CD8-positive, alpha-beta memory T cell (primary cell): ENCODE measurements at places on chromosomes 3 and 15. TPM values are rescaled to one million over a fixed set of nuclear protein-coding genes. Genes with fewer than 3 reads are reported as not detected.
A peak's percentile ranks its signal among the peaks of the same experiment; 100 is the strongest.

GRCh38 chr3:42497009-42497731 is 5.3 kb upstream of the VIPR1 start:
- no peak for DNase-seq

DNA sequence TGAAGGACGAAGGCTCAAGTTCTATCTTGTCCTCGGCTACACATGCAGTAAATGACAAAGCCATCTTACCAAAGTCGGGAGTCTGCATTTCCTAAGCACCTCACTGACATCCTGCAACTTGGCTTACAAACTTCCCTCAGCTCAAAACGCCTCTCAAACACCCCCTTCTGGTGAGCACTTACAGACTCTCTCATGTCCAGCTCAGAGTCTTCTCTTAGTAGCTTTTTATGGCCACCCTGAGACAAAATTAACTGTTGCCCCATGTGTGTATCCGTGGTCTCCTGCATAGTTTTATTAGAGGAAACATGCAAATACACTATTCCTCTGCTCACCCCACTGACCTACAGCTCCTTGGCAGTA is 819.7 kb downstream of the FHIT start:
- DNase-seq, result no peak

DNA sequence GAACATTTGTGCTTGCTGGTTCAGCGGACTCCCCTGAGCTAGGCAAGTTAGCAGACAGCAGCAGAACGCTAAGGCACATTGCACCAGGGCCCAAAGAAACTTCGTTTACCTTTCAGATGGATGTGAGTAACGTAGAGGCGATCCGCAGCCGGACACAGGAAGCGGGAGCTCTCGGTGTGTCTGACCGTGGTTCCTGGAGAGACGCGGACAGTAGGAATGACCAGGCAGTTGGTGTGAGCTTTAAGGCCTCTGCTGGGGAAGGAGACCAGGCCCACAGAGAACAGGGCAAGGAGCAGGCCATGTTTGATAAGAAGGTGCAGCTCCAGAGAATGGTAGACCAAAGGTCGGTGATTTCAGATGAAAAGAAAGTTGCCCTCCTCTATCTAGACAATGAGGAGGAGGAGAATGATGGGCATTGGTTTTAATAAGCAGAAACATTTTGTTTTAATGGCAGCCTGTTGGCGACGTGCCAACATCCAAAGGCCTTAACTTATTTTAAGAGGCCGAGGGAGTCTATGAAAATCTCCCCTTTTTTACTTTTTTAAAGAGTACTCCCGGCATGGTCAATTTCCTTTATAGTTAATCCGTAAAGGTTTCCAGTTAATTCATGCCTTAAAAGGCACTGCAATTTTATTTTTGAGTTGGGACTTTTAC is 27.9 kb downstream of the SYNM start:
- no peak for DNase-seq

- DNase-seq, result peak; percentile 42
These were observed 23.7 kb downstream of the CFAP92 start for GRCh38 chr3:128969993-128970739.

- no peak for DNase-seq
These were observed 260.2 kb upstream of the NAALADL2 start for GRCh38 chr3:174598885-174599439.

DNA sequence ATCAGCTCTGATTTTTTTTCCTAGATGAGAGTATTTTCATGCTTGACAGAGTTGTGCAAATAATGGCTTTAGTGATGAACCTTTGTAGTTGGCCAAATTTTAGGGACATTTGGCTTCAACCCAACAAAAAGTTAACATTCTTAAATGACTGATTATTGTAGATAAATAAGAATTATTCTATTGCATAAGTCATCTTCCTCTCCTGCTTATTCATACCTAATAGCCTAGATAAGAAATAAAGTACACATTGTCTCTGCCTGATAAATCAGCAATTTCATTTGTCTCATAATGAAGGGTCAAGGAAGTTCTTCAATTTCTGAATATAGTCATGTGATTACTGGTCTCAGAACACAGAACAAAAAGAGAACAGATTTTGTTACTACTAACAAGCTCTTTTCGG is 428.9 kb upstream of the IL12A start:
- DNase-seq, result no peak

GRCh38 chr3:46299608-46300460 is 54.1 kb upstream of the CCR2 start:
- DNase-seq, result no peak

GRCh38 chr3:57062101-57062631 is 1.7 kb downstream of the SPATA12 start:
- DNase-seq, result no peak

GRCh38 chr3:195207056-195207455 is 63.9 kb downstream of the XXYLT1 start:
- no peak for DNase-seq

DNA sequence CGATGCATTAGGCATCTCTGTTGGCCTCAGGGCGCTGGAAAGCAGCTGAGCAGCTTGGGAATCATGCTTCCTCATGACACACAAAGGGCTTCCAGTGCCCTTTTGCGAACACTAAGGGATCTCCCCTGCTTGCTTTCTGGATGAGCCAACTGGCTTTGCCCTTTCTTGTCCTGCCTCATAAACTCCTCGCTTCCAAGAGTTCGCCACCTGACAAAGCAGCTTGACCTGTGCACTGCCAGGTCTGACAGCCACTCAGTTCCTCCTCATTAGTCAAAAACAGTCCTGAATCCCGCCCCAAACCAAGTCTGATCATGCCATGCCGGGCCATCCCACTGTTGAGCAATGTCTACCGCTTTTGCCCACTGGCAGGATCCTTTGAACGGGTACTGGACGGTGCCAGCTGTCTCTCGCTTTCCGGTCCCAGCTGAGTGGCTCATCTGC is 265.4 kb upstream of the LYSMD4 start:
- DNase-seq, result no peak

DNA sequence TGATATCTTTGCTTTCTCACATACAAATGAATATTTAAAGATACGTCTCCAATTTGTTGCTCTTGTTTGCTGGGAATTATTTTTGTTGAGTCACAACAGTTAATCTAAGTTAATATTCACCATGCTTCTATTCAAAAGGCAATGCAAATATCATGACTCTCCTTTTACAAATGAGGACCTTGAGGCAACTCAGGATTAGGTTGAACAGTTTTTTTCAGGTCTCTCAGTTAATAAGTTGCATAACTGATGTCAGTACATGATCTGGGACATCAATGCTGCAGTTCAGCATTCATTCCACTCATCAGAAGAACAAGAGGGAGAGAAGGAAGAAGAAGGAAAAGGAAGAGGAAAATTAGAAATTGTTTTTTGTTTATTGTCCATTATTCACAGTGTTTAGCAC is 781 bp upstream of the NAALADL2 start:
- no peak for DNase-seq

DNA sequence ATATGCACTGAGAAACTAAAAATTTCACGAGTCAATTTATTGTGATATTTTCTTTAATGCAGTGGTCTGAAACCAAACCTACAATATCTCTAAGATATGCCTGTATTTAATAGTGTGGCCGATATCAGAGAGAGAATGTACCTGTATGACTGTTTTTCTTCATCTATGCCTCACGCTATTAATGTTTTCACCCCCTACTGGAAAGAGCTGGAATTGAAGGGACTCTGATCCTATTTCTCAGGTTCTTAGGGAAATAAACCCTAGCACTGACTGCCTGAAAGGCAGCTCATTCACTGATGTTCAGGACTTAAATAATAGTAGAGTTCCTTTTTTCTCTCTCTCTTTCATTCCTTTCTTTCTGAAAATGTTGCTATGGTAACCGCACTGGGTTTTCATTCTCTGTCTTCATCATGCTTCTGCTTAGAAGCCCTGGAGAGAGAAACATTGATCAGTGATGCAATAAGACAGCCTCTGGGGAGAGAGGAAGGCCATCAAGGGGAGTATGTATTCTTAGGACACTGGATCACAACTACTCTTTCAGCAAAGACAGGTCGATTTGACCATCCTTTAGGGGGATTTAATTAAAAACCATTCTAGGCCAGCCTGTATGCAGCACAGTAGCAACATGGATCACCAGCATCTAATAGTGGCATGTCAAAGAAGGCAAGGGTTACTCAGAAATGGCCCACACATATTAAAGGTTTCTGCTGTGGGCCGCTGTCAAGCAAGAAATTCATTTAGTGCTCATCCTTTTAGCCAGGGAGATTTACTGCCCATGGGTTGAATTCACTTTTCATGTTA is 1135.7 kb downstream of the IGSF11 start:
- DNase-seq, result no peak

GRCh38 chr15:75044258-75044878 is 21.0 kb downstream of the PPCDC start:
- no peak for DNase-seq

DNA sequence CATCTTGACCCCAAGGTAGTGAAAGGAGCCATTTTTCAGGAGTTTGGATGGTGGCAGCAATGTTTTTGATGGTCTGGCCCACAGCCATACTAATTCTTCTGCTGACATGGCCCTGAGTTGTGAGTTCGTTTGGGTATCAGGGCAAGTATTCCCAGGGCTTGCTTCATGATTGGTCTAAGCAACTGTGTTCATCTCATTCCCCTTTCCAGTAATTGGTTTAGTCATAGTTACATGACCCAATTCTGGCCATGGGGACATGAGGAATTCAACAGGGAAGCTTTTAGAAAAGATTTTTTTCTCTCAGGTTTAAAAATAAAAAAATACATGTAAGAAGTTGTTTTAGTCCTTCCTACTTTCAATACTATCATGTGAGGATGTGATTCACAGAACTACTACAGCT is 150.5 kb upstream of the NPHP3 start:
- no peak for DNase-seq

DNA sequence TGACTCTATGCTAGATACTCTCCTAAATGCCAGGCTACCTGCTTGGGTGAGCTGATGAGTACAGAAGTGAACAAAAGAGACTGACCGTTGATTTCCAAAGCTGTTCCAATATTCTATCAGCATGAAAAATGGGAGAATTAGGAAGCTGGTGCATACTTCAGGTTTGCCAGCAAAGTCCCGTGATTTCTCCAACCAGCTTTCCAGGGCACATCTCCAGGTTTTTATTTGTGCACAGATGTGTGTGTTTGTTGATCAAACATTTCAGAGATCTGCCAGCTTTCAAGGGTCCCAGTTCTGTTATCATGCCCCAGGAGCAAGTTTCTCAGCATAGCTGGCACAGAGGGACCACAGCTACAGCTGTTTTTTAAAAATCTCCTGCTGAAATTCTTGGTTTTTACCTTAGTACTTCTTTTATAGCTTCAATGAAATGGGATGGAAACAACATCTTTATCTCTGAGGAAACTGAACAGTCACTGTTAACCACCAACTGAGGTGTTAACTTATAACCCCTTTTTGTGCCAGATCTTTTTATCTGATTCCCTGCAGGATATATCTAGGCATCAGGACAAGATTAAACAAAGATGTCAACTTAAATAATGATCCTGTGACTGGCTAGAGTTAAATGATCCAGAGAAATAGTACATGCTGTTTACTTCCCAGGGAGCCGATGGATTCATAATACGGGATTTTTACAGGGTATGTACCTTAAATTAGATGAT is 380.8 kb downstream of the GRM7 start:
- no peak for DNase-seq

- no peak for DNase-seq
These were observed 93.3 kb upstream of the HACD2 start for GRCh38 chr3:123678108-123678511.

GRCh38 chr3:109559389-109559788 is 222.0 kb upstream of the DPPA4 start:
- no peak for DNase-seq

DNA sequence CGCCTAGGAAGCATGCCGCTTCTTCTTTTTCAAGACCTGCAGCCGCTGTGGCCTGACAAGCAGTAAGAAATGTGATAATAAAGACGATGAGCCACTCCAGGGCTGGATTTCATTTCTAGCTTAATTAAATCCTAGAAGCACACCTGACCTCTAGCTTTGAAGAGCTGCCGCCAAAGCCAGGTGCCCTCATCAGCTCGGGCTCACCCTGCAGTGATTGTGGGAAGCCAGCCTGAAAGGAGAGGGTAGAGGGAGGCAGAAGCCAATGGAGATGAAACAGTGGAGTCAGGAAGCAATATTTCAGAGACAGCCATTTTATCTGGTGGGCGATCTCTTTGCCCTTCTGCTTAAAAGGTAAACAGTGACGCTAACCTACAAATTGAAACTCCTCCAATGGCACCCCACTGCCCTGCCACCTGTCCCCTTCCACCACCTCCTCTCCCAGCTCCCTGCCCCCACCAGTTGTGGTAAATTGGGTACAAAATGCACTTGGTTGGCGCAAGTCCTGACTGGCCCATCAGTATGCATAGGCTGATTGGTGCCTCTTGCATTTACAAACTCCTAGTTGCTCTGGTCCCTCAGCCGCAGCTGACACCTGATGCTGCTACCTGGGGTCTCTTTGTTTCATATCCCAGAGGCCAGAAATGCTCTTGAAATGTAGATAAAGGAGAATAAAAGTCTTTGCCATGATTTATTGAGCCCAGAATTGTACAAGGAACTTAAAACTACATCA is 385.3 kb downstream of the PDCD6IP start:
- no peak for DNase-seq

GRCh38 chr3:123026565-123027291 is 835 bp downstream of the SEMA5B start:
- DNase-seq, result no peak

GRCh38 chr15:77822631-77823230 is 190.0 kb upstream of the LINGO1 start:
- DNase-seq, result no peak

- no peak for DNase-seq
These were observed 104.8 kb downstream of the TGFBR2 start for GRCh38 chr3:30711151-30711550.

- DNase-seq, result no peak
These were observed 25.0 kb upstream of the KY start for GRCh38 chr3:134675726-134676256.

- no peak for DNase-seq
These were observed 17.5 kb downstream of the SENP8 start for GRCh38 chr15:72135719-72136118.

DNA sequence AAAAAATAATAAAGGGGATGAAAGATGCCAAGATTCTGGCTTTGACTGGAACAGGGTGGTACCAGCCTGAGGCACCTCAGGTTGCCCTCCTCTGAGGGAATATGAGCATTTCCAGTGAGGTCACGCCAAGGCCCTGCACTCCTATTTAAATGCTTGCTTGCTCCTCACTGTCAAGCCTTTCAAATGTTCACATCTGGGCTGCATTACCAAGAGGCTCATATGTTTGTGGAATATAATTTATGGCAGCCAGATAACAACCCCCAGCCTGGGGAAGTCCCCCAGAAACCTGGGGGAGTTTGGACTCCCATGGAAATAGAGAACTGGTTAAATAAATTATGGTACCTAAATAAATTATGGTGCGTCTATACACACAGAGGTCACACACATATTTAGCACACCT is 88.4 kb downstream of the FRMD4B start:
- DNase-seq, result no peak

Gene ST3GAL6
- total RNA-seq, result 0.20 TPM

Gene CD80
- 17.9 TPM for total RNA-seq

Gene TERC
- 15.5 TPM for total RNA-seq

Gene THBS1
- 6.9 TPM for total RNA-seq

Gene UBE3A
- total RNA-seq, result 142 TPM

Gene EAF2
- 8.9 TPM for total RNA-seq

Gene ISL2
- 0.22 TPM for total RNA-seq

Gene RNU5B-1
- not detected for total RNA-seq
